ENCODE measurements at places on chromosomes 4 and X.
A peak's percentile ranks its signal among the peaks of the same experiment; 100 is the strongest.

GRCh38 chr4:7647600-7648543 lies 213.1 kb upstream of the PSAPL1 start:
- DNase-seq, result no peak

- DNase-seq, result no peak
Observed at GRCh38 chr4:177461606-177462005, 19.4 kb upstream of the AGA start.

DNA sequence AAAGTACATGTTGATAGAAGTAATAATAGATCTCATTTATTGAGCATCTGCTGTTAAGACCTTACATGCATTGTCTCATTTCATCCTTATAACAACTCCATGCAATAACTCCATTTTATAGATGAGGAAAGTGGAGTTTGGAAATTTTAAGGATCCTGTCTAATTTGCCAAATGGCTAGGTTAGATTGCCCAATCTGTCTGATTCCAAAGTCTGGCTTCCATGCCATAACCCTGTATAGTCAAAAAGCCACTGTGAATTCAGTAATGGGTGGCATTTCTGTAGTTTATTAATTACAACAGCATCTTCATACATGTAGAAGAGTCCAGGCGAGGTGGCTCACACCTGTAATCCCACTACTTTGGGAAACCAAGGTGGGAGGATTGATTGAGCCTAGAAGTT lies 8.8 kb upstream of the ELOVL6 start:
- DNase-seq, result no peak

DNA sequence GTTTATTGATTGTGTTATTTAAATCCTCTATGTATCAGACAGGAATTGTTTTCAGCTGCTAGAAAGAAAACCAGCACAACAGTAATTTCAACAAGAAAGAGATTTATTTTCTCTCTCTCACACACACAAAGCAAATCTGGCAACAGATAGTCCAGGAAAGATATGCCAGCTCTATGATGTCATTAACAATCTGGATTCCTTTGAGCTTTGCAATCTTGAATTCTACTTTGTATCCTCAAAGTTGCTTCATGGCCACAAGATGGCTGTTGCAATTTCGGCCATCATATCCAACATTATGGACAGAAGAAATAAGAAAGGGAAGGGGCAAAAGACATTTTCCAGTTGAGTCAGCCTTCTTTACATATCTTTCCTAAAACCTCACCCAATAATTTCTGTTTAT lies 19.8 kb upstream of the FMR1 start:
- no peak for DNase-seq

DNA sequence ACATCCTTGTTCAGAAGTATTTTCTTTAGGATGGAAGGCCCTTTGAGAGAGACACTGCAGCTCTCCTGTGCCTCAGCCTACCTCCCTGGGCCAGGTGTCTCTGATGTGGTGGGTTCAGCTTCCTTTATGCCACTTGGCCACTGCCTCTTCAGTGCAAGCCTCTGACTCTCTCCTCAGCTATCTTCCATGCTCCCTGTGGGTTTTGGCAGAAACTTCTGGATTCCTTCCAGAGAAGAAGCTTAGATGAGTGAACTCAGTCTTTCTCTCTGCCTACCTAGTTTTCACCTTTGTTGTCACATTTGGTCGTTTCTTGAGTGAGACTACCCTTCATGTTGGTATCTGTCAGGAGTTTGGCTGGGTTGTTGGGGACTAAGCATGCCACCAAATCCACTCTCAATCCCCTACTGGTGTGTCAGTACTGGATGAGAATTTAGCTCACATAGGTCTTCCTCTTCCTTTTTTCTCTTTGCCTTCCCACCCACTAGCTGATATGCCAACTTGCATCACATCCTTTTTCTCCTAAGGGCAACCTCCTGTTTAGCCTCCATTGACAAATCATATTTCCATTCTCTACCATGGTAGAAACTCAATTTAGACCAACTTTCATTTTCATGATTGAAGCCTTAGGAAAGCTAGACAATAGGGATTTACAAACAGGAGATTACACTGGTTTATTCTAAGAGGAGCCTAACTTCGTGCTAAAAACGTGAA lies 32.0 kb downstream of the IL15 start:
- no peak for DNase-seq

GRCh38 chr4:37040816-37041215 lies 203.7 kb upstream of the NWD2 start:
- DNase-seq, result no peak

- no peak for DNase-seq
Observed at GRCh38 chr4:768995-769394, 56.9 kb downstream of the CPLX1 start.

GRCh38 chr4:168693750-168694490 lies 197.1 kb downstream of the PALLD start:
- DNase-seq, result no peak

GRCh38 chr4:48194971-48195370 lies 60.9 kb upstream of the TXK start:
- DNase-seq, result no peak

GRCh38 chr4:15396157-15396800 lies 31.6 kb upstream of the C1QTNF7 start:
- DNase-seq, result peak; percentile 29

- DNase-seq, result no peak
Observed at GRCh38 chr4:156634612-156635011, 337.0 kb downstream of the PDGFC start.

- no peak for DNase-seq
Observed at GRCh38 chr4:88660446-88661294, 37.0 kb downstream of the NAP1L5 start.

DNA sequence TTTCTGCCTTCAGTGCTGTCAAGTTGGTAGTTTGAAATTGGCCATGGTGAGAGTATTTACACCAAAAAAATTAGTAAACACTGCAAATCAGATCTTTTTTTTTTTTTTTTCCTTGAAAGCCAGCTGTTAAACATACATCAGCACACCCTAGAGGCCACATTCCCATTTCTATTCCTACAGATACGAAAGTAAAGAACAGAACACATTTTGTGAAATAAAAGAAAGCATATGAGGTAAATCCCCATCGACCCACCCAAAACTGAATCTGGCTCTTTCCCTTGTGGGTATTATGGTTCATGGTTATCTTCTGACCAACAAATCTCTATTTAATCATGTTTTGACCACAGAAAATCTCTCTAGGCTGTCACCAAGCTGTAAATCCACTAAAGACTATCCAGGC lies 41.8 kb upstream of the AP1AR start:
- no peak for DNase-seq

- no peak for DNase-seq
Observed at GRCh38 chr4:37503261-37503660, 182.9 kb downstream of the RELL1 start.

- DNase-seq, result no peak
Observed at GRCh38 chr4:147821555-147821954, 89.7 kb downstream of the ARHGAP10 start.

DNA sequence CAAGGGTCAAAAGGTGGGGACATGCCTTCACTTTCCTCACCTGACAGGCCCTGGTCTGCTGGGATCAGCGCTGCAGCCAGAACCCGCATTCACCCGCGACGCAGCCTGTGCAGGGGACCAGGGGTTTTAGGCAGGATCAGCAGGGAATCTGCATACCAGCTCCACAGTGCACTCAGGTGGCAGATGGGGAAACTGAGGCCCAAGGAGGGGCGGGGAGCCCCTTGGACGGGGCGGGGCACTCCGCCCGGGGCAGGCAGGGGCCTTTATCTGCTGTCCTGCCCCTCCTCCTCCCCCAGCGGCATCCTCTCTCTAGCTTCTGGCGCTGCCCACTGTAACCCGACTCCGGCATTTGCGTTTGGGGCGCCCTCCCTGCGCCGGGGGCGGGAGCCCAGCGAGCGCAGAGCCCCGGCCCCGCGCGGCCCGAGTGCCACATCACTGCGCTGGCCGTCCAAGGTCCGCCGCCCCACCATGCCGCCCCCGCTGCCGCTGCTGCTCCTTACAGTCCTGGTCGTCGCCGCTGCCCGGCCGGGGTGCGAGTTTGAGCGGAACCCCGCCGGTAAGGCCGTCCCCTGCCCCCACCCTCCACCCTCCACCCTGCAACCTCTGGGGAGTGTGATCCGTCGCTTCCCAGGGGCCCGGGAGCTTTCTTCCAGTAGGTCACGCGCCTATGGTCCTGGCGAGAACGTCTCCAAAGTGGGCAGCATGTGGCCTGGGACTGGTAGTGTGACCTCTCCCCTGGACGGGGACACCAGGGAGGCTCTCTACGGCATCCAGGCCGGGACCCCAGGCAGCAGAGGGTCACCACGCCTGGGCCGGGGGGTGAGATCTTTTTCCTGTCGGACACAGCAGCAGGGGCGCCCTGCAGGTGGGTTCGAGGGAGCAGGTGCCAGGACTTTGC lies at the start of gene CPZ:
TSS of gene CPZ (plus strand) at position 400 of the 898 bp plus-strand sequence. CDS start at position 469, 69 bp downstream.
- peak; percentile 29 for DNase-seq

- no peak for DNase-seq
Observed at GRCh38 chr4:124386648-124387047, 325.9 kb downstream of the ANKRD50 start.

GRCh38 chrX:53321230-53321942 lies 40.0 kb upstream of the IQSEC2 start:
- peak; percentile 30 for DNase-seq

DNA sequence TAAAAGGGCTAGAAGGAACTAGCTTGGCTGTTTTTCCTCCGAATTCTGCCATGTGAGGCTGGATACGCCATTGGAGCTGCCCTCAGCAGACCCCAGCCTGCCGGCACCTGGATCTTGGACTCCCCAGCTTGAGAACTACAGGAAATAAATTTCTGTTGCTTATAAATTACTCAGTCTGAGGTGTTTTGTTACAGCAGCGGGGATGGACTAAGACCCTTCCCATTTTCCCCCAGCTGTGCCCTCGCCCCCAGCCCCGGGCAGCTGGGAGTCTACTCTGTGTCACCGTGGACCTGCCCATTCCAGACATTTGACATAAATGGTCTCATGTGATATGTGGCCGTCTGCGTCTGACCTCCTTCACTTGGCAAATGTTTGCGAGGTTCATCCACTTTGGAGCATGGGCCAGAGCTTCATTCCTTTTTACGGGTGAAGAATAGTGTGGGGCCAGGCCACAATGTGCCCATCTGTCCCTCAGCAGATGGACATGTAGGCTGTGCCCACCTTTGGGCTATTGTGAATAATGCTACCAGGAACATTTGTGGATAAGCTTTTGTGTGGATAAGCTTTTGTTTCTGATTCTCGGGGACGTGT lies 30.7 kb upstream of the SPON2 start:
- no peak for DNase-seq

- DNase-seq, result no peak
Observed at GRCh38 chr4:69835766-69836165, 24.2 kb downstream of the SULT1E1 start.

DNA sequence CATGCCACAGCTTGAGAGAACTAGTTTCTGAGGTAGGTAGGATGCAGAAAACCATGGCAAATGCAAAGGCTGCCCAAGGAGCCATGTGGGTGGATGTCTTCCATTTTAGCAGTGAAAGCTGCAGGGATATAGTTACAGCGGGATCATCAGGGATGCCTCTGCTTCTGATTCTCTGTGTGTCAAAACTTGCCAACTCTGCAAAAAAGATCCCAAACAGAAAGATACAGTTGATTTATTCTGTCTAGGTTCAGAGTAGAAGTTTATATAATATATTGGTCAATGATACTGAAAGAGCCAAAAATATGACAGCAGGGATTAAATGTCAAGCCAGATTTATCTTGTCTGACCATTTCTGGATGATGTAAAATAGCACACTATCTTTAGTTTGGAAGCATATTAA lies 42.4 kb upstream of the SFRP2 start:
- no peak for DNase-seq

GRCh38 chrX:69524781-69525363 lies 20.7 kb downstream of the NALF2 start:
- DNase-seq, result no peak

GRCh38 chrX:68462653-68463052 lies 29.4 kb upstream of the OPHN1 start:
- DNase-seq, result peak; percentile 5

DNA sequence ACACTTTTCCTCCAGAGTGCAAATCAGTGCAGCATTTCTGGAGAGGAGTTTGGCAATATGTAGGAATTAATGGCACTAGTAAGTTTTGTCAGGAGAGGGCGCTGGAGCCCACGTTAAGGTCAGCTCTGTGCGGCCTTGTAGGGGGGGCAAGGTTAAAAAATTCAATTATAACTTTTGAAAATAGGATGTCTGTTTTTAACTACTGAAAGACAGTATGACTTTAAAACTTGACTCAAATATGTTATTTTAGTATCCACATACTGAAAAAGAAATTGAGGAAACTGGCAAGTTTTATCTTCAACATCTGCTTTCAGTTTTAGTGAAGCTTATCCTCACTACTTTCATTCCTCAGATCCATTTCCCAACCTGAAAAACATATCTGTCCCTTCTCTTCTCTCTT lies 30.9 kb upstream of the HSD17B13 start:
- peak; percentile 46 for DNase-seq

DNA sequence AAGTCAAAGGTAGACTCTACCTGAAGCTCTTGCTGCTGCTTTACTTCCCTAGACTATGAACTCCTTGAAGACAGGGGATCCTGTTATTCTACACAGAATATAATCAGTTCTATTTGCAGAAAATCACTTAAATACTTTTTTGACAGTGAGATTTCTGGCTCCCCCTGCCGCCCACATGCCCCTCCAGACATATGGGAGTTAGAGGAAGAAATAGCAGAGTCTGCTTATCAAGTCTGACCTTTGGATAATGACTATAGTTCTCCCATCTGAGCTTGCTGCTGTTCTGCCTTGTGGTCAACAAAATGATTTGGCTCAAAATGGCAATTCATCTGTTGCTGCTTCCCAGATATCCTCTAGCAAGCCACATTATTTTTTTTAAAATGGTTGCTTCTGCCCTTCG lies 101.1 kb downstream of the ENOX2 start:
- no peak for DNase-seq

DNA sequence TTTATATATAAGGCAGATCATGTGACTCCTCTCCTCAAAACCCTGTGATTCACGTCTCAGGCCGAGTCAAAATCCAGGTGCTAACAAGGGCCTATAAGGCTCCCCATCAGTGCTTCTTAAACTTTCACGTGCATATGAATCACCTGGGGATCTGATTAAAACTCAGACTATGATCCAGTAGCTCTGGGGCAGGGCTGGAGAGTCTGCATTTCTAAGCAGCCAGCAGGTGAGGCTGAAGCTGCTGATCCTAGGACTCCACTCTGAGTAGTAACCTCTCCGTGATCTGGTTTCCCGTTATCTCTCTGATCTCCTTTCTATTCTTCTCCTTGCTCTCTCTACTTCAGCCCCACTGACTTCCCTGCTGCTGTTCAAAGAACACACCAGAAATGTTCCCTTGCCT lies 252.4 kb upstream of the RPS6KA3 start:
- DNase-seq, result no peak

DNA sequence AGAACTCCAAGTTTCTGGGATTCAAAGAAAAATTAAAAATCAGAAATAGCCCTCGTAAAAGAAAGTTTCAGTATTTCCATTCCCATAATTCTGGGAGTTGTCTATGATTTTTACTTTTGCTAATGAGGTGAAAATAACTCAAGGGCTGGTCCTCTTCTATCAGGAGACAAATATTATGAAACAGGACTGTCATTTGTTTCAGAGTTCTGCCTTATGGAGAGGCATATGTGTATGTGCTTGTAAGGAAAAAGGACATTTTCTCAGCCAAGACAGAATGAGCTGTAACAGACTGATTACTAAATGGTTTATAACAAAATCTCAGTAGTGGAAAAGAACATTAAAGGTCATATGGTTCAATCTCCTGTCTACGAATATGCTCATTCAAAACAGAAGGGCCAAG lies 59.0 kb upstream of the TAB3 start:
- DNase-seq, result no peak

GRCh38 chr4:94660614-94661013 lies 97.1 kb upstream of the BMPR1B start:
- DNase-seq, result no peak

- peak; percentile 83 for DNase-seq
Observed at GRCh38 chr4:122922877-122923511, 597 bp upstream of the NUDT6 start.

- DNase-seq, result no peak
Observed at GRCh38 chr4:1800805-1801204, 7.7 kb downstream of the FGFR3 start.
